ENCODE measurements at places on chromosomes 12 and 14.

DNA sequence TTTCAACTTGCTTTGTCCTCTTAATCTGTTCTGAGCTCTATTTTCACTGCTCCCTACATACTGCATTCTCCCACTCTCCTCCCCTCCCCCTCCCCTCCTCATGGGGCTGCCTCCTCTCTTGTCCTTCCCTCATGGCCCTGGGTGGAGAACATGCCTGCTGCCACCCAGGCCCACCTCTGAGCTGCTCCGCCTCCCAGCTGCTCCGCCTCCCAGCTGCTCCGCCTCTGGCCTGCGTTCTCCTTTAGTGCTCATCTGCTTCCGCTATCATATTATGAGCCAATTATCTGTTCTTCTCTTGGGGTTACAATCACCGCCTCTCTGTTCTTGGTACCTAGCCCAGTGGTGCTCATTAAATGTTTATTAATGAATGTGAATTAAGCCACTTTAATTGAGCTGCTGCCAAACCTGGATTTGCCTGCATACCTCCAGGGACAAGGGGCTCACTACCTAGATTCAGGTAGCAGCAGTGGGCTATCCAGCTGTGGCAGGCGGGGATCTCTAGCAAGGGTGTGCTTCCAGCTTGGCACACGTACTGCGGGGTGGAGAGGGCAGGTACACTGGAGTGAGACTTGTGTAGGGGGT lies 32.0 kb upstream of the FAM181A start:
- DNase-seq, result no peak

GRCh38 chr14:78840898-78841297 lies 670.7 kb downstream of the NRXN3 start:
- DNase-seq, result no peak

- no peak for DNase-seq
Observed at GRCh38 chr14:34363733-34364134, 98.3 kb downstream of the SPTSSA start.

DNA sequence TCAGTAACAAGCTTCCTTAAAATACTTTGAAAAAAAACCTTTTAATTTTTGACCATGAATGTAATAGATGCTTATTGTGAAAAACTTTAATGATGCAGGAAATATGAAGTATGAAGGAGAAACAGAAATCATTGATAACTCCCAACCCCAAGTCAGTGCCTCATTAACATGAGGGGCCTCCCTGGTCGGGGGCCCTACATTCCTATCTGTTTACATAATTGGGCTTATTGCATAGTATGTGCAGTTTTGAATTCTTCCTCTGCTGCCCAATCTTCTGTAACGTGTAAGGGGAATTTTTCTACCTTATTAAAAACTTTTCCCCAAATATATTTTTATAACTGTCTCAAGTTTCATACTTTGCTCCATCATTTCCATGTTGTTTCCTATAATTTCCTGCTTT lies 63.0 kb downstream of the SLC25A47 start:
- DNase-seq, result no peak

DNA sequence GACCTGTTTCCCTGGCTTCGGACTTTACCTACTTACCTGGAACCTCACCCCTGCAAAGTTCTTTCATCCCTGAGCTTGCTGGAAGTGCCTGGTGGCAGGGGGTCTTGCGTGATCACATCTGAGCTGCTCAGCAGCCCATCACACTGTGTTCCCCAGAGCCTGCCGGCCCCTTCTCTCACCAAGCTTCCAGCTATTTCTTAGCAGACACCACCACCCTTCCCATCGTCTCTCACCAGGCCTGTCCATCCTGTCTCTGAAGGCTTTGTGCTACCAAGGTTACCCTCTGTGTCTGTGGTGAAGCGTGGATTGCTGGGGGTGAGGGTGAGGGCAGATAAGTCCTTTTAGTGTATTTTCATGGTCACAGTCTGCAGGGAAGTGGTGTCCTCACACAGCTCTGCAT lies 78.8 kb upstream of the NRXN3 start:
- DNase-seq, result no peak

DNA sequence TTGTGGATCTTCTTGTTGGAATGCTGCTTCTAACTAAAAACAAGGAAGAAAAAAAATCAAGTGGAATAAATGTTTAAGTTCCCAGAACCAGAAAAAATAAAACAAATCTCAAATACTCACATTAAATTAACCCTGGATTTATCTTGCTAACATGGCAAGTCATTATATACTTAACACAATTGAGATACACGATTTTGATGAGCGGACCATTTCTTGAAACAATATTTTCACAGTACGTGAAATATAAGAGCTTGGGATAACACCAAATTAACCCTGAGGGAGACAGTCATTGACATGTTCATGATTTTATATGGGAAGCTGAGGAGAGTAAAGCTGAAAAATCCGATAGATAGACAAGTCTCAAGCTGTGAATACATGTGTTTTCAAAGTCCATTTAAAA lies 128.6 kb downstream of the PTCSC3 start:
- no peak for DNase-seq

- no peak for DNase-seq
Observed at GRCh38 chr12:113537751-113538087, 66.0 kb upstream of the LHX5 start.

GRCh38 chr12:107446476-107446875 lies 239.1 kb upstream of the PWP1 start:
- no peak for DNase-seq

GRCh38 chr12:82522285-82522684 lies 164.0 kb downstream of the METTL25 start:
- no peak for DNase-seq

DNA sequence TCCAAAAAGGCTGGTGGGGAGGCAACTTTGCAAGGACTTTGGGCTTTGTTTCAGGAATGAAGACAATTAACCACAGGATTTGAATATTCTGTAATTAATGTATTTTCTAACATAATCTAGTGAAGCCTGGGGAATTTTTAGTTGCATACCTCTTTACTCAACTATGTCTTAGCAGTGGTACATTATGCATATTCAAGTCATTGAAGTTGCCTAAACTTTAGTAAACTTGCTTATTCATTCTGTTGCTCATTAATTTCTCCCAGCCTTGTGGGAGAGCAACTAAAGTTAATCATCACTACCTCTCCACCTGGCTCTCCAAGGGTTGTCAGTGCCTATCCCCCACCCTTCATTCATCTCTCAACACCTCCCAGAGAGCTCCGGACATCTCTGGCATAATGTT lies 54.2 kb downstream of the IFNG-AS1 start:
- DNase-seq, result no peak

DNA sequence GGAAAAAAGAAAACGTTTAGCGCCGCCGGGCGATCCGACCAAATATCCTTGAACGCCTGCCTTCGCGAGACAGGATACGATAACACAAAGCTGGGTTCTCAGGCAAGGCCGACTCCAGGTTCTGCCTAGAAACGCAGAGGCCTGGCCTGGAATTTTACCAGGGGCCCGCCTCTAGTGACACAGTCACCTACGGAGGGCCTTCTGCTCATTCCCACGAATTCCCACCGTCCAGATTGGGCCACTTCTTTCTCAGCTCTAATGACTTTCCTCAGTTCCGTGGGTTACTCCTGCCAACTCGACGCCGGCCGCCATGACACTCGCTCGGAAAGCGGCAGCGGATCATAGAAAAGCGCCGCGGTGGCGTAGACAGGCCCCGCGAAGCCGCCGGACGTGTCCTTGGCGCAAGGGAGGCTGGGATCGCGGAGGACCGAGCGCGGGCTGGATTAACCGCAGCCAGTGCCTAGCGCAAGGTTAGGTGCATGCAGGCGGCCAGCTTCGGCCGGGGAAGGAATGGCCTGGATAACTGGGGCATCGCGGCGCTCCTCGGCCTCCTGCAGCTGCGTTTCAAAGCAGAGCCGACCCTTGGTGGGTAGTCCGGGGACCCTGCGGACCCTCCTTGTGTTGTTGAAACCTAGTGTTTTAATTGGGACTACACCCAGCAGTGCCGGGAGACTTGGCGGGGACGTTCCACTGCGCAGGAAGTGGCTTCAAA lies at the start of gene TRIP11:
Gene TRIP11 (minus strand): TSS at position 341 of the 712 bp plus-strand sequence. CDS start 374 bp downstream, outside the sequence.
- DNase-seq, result peak; percentile 93

GRCh38 chr14:81509838-81510452 lies 23.7 kb downstream of the SEL1L start:
- DNase-seq, result no peak

DNA sequence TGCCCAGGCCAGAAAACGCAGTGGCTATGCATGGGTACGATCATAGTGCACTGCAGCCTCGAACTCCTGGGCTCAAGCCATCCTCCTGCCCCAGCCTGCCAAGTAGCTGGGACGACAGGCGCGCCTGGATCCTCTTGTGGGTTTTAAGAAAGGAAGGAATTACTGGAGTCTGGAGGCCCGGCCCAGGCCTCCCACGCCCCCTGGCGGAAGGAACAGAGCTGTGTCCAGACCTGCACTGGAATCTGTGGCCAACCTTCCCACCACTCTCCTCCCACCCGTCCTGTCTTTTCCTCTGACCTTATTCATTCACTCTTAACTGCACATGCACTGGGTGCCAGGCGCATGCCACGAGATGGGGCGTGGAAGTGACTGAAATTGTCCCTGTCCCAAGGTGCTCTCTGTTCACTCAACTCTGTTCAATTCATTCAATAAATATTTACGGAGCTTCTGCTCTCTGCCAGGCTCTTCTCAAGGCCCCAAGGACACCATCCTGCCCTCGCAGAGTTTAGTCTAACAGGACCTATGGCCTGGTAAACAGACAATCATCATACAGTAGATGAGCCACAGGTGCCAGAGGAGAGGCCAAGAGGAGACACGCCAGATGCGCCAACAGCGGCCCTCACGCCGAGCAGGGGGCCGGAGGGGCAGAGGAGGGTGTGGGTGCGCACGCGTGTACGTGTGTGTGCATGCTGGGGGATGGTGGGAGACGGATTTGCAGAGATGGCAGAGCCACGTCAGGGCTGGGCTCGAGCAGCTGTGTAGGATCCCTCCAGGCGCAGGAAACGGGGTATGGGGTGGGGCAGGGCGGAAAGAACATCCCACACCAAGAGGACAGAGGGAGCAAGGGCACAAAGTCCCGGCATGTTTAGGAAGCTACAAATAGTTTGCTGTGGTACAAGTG lies 13.7 kb upstream of the TMEM106C start:
- peak; percentile 51 for DNase-seq

DNA sequence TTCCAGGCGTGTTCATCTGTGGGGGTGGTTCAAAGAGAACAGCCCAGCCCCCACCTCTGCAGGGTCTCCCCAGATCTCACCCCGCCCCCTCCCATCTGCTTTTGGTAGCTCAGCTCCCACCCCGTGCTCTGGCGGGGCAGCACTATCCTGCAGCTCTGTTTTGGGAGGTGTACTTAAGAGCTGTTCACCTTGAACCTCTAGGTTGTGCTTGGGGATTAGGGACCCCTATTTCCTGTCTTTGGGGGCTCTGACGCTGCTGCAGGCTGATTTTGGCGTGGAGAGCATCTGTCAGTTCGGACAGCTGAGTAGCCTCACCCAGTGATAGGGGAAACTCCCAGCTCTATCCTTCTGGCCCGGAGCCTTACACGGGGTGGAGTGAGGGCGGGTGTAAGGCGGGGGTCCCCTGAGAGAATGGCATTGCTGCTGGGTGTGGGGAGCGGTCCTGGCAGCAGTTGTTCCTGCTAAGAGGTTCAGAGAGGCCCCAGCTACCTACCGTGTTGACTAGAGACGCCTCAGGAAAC lies 765 bp downstream of the TMEM120B start:
- peak; percentile 32 for DNase-seq

DNA sequence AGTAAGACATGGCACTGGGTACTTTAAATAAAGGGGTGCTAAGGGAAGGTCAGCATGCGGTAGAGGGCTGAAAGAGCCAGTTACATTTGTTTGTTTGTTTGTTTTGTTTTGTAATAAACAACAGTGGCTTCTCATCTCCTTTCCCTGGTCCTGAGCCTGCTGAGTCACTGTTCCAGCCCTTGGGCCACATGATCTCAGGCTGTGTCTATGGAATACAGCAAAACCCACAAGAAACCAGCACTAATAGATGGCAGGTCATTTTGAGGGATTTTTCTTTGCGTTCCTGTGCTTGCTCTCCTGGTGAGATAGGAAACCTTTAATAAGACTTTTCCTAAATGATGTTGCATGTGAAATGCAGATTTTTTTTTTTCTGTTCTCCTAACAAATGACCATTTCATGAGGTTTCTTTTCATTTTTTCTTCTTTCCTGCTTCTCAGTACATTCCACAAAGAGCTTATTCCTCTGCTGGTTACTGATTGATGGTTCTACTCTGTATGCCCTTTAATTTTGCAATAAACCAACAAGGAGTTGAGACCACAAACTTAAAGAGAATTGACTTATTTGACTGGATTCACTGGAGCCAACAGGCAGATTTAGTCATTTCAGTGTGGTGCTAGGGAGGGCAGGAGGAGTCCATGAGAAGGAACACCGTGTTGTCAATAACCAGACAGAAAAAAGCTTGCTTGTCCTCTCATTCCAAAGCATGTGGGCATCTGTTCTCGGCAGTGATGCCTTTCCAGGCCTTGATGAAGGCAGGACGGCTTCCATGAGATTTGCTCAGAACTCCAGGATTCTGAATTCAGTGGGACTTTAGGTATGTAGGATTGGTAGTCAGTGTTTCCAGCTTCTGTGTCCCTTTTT lies 459.2 kb downstream of the RAD51B start:
- DNase-seq, result no peak

GRCh38 chr14:58635091-58635830 lies 2.5 kb upstream of the DACT1 start:
- DNase-seq, result no peak

All from uterus (tissue), 4 donors.